Cardiac fibroblast (primary cell): ENCODE measurements at places on chromosomes 1 and 21.

DNA sequence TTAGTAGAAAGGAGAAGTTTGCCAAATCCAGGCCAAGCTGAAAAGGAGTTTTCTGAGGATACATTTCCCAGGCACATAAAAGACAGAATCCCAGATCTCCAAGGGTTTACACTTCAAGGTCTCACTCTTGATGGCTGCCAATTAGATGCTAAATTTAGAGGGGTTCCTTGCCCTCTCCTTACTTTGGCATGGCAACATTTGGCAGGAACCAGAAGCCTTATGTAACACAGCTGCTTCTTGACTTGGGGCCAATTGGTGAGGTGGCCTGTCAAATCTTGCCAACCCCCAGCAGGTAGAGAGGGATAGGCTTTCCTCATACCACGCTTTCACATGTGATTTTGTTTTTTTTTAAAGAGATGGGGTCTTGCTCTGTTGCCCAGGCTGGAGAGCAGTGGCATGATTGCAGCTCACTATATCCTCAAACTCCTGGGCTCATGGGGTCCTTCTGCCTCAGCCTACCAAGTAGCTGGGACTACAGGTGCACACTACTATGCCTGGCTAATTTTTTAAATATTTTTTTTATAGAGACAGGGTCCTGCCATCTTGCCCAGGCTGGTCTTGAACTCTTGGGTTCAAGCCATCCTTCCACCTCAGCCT lies 25.2 kb upstream of the NKAIN1 start:
- no peak for DNase-seq

GRCh38 chr1:19287436-19288185 lies 959 bp downstream of the AKR7A3 start:
- no peak for DNase-seq

DNA sequence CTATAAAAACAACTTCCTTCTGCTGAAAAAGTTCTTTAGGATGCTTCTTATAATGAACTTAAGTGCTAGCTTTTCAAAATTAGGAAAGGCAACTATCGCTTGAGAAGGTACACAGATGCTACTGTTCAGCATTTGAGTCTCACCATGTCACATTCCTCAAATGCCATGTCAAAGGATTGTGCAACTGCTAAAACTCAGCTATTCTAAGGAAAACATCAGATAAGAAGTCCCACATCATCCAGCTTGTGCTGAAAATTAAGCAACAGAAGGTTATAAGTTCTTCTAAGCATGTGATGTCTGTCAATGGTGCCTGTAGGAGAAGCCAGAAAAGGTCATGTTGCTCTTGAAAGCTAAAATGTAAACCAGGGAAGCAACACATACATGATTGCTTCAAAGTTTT lies 36.5 kb downstream of the MCOLN2 start:
- DNase-seq: peak; percentile 74

DNA sequence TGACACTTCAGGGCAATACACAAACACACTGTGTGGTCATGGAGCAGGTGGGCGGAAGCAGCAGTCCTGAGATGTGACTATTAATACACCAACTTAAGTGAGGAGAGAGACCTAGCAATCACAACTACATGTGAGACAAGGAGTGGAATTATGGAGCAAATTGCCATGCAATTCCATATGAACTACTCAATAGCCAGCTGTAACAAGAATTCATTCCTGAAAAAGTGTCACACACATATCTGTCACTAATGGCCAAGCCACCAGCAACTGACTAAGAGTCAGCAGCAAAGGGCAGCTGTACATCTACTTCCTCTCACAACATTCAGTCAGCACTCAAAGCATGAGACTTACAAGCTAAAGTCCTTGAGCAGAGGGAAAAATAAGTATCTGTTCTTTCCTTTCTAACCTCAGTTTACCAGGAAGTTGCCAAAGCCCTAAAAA lies 46.2 kb downstream of the GPR3 start:
- no peak for DNase-seq

DNA sequence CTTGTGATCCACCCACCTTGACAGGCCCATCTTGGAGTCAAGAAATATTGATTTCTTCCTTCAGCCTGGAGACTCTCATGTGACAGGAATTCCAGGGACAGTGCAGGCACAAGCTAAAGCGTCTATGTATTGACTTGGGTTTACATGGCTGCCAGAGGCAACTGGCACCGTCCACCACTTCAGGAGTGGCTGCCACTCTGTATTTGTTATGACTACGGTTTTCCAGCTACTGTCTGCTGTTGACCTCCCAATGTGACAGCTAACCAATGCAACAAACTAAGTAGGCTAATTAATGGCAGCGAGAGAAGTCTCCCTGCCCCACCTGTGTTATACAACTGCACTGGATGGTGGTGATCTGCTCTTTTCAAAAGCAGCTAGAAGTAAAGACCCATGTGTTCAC lies 56.9 kb downstream of the CD58 start:
- no peak for DNase-seq

- DNase-seq: no peak
Observed at GRCh38 chr21:44630440-44630839, 3.5 kb downstream of the KRTAP10-9 start.

- no peak for DNase-seq
Observed at GRCh38 chr1:14479865-14480264, 118.6 kb upstream of the KAZN start.

- DNase-seq: no peak
Observed at GRCh38 chr1:156245451-156246232, 2.2 kb downstream of the PAQR6 start.

GRCh38 chr1:32334864-32335534 lies 1.0 kb downstream of the MARCKSL1 start:
- DNase-seq: peak; percentile 53

GRCh38 chr1:39689635-39690034 lies 1.6 kb downstream of the HPCAL4 start:
- no peak for DNase-seq

GRCh38 chr1:22787636-22788035 lies 77.0 kb downstream of the EPHB2 start:
- no peak for DNase-seq

GRCh38 chr1:51829058-51829457 lies 49.5 kb downstream of the NRDC start:
- no peak for DNase-seq

GRCh38 chr1:72366466-72366865 lies 84.1 kb upstream of the NEGR1 start:
- peak; percentile 78 for DNase-seq

DNA sequence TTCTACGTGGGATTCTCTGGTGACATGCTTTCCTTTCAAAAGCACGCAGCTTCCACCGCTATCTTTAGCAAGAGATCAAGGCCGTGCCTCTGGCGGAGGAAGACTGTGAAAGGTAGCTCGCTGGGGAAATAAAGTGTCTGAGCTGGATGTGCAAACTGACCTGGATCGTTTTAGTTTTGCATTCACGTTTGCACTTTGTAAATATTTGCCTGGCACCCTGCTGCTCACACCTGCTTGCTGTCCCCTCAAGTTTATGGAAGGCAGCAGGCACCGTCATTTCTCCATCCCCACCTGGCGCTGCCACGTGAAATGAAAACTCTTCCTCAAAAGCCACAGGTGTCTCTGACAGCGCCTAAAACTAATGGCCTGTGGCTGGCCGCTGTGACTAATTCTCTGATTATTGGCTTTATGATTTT lies 44.0 kb upstream of the TARDBP start:
- DNase-seq: no peak

DNA sequence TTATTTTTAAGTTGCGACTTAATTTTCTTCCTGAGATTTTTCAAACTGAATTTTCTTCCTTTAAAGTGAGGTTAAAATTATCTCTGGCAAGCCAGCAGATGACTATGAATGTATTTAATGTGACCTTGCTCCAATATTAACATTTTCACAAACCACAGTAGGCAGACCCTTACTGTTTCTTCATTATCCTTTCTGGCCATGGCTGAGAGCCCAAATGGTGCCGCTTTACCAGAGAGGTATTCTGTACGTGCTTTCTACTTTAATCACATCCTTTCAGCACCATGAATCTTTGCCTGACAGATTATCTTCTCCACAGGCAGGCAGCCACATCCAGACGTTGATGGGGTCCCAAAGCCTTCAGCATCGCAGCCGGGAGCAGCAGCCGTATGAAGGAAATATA lies 129.6 kb downstream of the LRRC40 start:
- DNase-seq: no peak

GRCh38 chr1:15693371-15693770 lies 9.3 kb downstream of the PLEKHM2 start:
- no peak for DNase-seq

- DNase-seq: no peak
Observed at GRCh38 chr1:245418077-245418476, 263.3 kb downstream of the KIF26B start.

- DNase-seq: no peak
Observed at GRCh38 chr1:31214316-31215064, 25.2 kb downstream of the NKAIN1 start.

DNA sequence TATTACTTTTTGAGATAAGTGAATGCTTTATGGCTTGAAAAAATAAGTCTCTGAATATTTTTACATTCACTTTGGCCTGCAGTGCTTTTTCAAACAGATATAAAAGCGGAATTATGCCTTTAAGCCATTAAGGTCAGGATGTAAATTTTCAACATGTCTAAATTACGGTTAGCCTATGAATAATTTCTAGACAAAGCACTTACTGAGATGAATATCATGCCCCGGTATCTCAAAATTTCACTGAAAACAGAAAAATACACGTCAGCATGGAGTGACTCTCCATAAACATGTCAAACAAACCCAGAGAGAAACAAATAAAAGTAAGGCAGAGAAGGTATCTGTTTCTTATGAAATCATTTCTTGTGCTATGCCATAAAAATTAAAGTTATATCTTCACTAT lies 853.9 kb downstream of the KCNT2 start:
- DNase-seq: no peak

DNA sequence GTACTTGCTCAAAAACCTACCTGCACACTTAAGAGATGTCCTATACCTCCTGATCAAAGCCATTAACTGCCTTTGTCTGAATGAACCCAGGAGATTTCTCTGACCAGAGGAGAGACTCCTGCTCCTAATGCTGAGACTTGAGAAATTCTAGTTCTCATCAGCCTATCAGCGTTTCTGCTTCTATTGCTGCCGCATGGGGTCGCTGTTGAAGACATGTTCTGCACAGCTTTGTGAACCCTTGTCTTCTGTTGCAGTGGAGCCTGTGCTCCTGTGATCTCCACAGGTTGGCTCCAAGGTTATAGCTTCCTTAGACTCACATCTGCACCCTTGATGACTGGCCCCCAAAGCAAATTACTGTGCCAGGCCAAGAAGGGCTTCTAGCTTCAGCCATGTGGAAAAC lies 40.2 kb downstream of the EDN2 start:
- no peak for DNase-seq

- no peak for DNase-seq
Observed at GRCh38 chr21:31991356-31992331, 118.8 kb downstream of the HUNK start.

DNA sequence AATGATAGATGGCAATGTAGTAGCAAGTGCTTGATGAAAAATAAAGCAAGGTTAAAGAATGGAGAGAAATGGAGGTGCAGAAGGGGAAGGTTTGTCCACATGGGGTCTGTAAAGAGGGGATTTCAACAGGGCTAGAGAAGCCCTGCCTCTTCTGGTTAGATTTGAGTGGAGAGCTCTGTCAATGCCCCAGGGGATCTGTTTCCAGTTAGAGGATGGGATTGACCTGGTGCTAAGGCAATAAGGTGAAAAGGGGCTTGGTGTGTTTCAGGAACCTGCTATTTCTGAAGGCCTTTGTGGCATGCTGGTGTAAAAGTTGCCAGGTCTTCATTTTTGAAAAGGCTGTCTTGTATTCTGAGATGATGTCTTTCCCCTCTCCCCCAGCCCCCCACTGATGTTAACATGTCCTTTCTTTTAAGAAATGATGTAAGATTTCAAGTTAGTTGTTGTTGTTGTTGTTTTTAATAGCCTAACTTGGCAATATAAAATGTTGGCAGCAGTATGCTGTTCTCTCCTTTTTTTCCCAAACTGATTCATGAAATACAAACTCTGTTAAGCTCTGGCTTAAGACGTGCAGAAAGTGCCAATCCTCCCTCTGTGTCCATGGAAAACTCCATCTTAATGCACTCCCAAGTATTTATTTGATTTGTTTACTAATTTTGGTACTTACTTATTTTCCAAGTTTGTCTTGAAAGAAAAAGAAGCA lies 370.3 kb upstream of the ADGRL2 start:
- no peak for DNase-seq

GRCh38 chr21:14687268-14687625 lies 141.1 kb upstream of the SAMSN1 start:
- DNase-seq: no peak

DNA sequence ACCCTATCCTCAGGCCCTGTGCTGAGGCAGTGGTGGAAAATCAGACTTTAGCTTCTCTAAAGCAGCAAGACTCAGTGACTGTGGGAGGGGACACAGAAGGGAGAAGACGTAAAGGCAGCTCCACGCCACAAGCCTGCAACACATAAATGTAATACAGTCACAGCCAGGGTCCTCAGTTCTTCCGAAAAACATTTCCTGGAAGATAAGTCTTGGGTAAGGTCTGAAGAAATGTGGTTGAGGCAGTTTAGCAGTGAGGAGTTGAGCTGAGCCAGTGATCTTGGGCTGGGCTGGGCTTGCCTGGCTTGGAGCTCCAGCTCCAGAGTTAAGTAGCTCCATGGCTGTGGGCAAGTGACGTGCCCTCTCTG lies 127.8 kb upstream of the ADAR start:
- DNase-seq: no peak

- peak; percentile 20 for DNase-seq
Observed at GRCh38 chr1:37306461-37306860, 167.9 kb upstream of the ZC3H12A start.

- DNase-seq: no peak
Observed at GRCh38 chr1:84749427-84749826, 59.2 kb upstream of the SSX2IP start.

- DNase-seq: no peak
Observed at GRCh38 chr1:241789061-241789460, 58.9 kb upstream of the EXO1 start.

DNA sequence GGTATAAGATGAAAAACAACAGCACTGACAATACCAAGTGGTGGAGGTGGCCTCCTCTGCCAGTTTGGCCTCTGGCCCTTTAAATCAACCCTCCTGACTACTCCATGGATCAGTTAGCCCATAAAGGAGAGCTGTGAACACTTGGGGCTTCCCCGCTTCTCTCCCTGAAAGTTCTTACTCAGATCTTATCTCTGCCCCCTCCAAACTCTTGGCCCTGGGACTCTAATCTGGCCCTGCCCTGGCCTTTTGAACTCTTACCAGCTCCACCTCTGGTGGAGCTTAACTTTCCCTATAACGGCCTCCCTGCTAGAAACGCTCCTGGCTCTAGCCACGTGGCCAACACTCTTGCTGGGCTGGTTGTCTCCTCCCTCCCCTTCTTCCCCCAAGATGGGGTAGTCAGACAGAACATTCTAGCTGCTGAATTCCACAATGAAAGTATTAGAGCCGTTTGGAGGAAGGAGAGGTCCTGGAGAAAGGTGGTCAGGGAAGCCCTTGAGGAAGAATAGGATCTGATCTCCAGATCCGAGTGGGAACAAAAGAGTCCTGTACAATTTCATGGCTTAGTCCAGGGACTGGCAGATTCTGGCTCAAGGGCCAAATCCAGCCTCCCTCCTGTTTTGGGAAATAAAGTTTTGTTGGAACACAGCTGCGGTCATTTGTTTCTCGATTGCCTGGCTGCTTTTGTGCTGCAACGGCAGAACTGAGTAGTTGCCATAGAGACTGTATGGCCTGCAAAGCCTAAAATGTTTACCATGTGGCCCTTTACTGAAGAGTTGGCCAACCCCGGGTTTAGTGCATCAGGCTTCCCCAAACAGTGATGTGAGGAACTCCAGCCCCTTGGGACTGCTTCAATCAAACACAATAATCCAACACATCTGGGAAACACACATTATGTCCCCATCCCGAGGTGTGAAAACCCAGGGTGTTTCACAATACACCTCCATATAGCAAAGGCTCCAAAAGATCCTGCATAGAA lies 9.5 kb upstream of the PIGR start:
- DNase-seq: no peak
